ENCODE measurements at places on chromosomes 7 and 10. TPM values are rescaled to one million over a fixed set of nuclear protein-coding genes. Genes with fewer than 3 reads are reported as not detected.

SPDYE6 gene
- not detected for total RNA-seq

IFIT2 gene
- total RNA-seq, result 3.6 TPM

OR2AE1 gene
- total RNA-seq, result not detected

FAM25C gene
- not detected for total RNA-seq

TUBB8 gene
- total RNA-seq, result 0.59 TPM

CCDC172 gene
- total RNA-seq, result not detected

FAM241B gene
- 13.0 TPM for total RNA-seq

ANLN gene
- 239 TPM for total RNA-seq

DOCK1 gene
- total RNA-seq, result 24.8 TPM

DIP2C gene
- 1.1 TPM for total RNA-seq

INMT gene
- total RNA-seq, result not detected

BTBD16 gene
- total RNA-seq, result 0.37 TPM

PDK4 gene
- total RNA-seq, result 4.8 TPM

KCNH2 gene
- 1.5 TPM for total RNA-seq

CDNF gene
- 0.48 TPM for total RNA-seq

GPR37 gene
- total RNA-seq, result 1.8 TPM

MACROH2A2 gene
- not detected for total RNA-seq

PSD gene
- total RNA-seq, result 2.3 TPM

CTAGE6 gene
- not detected for total RNA-seq

GPR22 gene
- not detected for total RNA-seq

TNPO3 gene
- total RNA-seq, result 56.6 TPM

NEBL gene
- 21.9 TPM for total RNA-seq

GRCh38 chr7:28126410-28127041, 54.1 kb downstream of the JAZF1 start:
- no peak for DNase-seq

DNA sequence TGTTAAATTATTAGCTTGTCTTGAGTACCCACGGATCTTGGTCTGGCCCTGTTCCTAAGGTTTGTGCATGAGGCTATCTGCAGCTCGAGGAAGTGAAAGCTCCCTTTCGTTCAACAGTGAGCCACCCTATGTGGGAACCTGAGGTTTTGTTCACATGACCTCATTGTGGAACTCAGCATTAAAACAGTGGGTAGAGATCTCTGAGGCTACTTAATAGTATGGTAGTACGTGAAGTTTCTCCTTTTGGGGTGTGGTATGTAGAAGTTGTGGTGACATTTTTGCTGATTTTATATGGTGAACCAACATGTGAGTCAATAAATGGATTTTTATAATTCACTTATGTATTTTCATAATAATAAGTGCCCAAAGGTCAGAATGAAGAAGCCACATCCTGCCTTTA, 252.7 kb upstream of the FERD3L start:
- DNase-seq, result no peak

DNA sequence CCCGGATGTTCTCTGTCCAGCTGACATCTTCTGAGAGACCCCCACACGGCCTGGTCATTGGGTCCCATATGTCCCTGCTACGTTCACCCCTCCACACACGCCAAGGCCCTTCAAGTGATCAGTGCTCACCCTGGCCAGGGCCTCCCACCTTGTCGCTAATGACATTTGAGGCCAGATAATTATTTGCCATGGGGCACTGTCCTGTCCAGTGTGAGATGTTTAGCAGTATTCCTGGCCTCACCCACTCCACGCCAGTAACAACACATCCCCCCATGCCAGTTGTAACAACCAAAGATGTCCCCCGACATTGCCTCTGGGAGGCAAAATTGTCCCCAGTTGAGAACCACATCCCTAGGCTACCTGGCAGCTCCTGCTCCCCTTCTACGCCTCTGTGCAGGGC, 49.9 kb upstream of the NANOS1 start:
- no peak for DNase-seq

DNA sequence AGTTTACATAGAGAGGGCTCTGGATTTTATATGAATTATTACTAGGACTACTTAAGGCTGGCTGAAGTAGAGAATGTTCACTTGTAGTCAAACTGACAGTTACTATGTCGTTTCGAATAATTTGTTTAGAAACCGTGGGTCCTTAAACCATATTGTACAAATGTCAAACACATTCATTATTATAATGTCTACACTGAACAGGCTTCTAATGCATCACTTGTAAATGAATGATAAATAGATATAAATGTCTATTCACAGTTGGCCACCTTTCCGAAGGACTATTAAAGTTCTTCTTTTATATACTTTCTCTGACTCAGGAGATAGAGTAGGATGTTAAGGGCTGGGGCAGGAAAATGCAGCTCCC, 95.3 kb downstream of the SEMA3D start:
- no peak for DNase-seq

DNA sequence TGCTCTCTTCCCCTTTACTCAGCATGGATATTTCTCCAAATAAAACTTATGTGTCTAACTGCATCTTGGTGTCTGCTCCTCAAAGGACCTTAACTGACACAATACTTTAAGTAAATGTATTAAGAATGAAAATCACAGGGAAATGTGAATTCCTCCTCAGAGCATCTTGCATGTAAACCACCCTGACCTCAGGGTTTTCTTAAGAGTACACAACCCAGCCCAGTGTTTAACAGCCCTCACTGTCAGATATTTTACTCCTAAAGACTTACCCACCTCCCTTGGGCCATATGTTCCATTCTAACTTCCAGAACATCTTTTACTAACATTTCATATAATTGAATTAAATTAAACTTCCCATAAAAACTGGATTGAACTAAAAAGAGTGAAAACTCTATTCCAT, 315.3 kb downstream of the HPSE2 start:
- DNase-seq, result no peak

- DNase-seq, result no peak
These were observed 101.2 kb upstream of the PRPS1L1 start for GRCh38 chr7:18128846-18129245.

DNA sequence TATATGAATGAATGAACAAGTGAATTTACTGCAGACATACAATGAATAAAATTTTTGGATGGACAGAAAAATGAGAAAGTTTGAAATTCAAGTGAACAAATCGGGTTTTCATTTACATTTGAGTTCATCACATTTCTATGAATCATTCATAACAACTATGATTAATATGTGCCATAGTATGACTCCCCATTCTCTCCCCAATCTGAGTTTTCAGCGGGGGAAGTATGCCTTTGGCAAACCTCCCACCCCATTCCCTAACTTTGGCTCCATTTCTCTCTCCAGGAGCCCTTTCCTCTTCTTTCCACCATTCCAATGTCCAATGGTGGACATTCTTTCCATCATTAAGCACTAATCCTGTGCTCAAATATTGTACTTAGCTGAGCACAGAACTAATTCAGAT, 96.8 kb upstream of the LSM8 start:
- no peak for DNase-seq

- DNase-seq, result no peak
These were observed 36.3 kb downstream of the LRRC20 start for GRCh38 chr10:70346155-70346554.

DNA sequence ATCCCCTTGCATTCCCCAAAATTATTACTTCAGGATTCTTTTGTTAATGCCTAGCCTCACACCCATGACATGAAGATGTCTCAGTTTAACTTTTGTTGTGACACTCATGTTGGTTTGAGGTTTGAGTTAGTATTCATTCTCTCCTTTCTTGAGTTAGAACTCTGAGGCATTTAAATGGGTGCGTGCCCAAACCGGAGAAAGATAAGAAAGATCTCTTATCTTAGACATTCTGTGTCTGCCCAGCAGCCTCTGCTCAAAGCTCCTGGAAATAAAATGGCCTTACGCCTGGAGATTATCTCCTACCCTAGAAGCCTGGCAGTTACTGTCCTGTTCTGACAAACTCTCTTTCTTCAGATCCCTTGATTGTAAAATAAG, 26.3 kb downstream of the WBP1L start:
- DNase-seq, result no peak

GRCh38 chr7:151864081-151864480, 12.8 kb downstream of the PRKAG2 start:
- DNase-seq, result no peak

DNA sequence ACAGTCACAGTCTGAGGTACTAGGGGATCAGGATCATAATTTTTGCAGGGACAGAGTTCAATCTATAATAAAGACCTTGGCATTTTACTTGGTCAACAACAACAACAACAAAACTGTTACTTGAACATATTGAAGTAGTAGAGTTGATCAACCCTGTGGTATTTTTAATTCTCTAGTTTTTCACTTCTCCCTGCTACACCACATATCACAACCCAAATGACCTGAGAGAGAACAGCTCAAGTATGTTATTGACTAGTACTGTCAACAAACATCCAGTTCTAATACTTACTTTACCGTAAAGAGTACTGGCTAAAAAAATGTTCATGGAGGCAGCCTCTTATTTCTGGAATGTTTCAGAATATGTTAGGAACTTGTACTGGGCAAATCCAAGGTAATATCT, 90.5 kb upstream of the FAM3C start:
- no peak for DNase-seq

- DNase-seq, result no peak
These were observed 53.2 kb upstream of the CAV2 start for GRCh38 chr7:116446212-116446855.

DNA sequence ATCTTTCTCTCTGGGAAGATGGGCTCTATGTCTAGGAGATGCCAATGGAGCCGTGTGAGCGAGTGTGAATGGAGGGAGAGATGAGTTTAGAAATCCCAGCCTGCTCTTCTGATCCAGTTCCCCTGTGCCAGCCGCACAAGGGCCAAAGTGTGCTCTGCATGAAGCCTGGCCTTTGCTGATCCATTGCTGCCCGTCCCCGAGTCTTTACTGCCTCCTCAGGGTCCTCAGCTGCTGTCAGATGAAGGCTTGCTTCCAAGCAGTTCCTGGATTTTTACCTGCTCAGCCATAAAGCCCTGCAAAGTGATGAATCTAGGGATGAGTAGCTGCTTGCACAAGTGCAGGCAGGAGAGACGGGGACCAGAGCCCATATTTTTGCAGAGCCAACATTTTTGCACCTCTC, 115.9 kb downstream of the ZMIZ1 start:
- DNase-seq, result no peak

GRCh38 chr7:68684246-68684839, 913.9 kb upstream of the AUTS2 start:
- no peak for DNase-seq

DNA sequence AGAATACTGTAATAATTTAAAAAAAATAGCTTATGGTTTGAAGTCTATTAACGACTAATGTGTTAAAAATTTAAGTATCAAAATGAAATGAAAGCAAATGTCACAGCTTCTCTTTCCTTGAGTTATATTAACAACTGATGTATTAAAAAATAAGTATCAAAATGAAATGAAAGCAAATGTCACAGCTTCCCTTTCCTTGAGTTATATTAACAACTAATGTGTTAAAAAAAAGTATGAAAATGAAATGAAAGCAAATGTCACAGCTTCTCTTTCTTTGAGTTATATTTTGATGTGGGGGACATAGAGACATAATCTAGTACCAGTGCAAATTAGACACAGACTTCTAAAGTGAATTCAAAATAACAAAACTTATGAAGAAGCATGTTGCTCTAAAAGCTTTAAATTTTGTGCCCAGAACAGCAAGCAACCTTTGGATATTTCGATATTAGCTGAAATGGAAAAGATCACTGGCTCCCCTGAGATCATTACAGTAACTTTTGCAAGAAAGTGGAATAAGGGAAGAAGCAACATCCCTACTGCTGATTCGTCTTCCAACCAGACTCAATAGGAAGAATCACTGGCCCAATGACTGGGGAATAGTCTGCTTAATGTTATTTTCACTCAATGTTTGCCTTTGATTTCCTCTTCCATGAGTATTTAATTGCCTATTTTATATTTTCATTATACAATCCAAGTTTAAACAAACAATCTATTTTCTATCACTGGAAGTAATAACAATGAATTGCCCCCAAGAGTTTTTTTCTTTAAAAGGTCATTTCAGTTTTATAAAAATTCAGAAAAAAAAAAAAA, 8.0 kb downstream of the SKAP2 start:
- no peak for DNase-seq

- peak; percentile 6 for DNase-seq
These were observed 38.9 kb downstream of the POU6F2 start for GRCh38 chr7:39016609-39017008.

GRCh38 chr10:112282086-112282485, 1.1 kb upstream of the TECTB start:
- no peak for DNase-seq

GRCh38 chr7:48300301-48300700, 129.0 kb downstream of the ABCA13 start:
- DNase-seq, result no peak

DNA sequence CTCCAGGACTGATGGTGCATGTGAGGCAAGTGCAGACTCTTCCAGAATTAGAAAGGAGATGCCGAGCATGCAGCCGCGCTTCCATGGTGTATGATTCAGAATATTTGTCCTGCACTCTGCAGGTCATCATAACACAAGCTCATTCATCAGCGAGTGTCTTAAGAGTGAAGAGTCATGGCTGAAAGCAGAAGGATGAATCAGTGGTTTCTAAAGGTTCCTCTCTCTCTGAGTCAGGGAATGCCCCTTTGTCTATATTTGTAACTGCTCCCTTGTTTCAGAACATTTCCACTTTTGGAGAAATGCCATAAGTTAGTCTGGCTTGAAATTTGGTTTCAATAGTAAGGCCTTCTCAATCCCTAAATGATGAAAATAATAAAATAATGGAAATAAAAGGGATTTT, 52.3 kb downstream of the HECW1 start:
- no peak for DNase-seq

DNA sequence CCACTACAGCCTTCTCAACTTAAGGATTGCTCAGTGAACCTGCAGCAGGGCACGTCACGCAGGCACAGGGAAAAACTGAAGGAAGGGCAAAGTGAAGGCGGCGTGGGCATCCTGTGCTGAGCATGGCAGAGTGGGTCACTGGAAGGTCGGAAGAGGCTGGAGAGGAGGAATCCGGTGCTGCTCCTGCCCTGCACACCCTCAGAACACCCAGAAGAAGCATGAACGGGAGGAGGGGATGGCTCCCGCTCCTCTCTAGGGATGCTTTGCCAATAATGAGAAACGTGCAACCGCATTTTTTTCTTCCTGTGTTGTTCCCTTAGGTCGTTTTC, 175.1 kb downstream of the TNS3 start:
- no peak for DNase-seq

DNA sequence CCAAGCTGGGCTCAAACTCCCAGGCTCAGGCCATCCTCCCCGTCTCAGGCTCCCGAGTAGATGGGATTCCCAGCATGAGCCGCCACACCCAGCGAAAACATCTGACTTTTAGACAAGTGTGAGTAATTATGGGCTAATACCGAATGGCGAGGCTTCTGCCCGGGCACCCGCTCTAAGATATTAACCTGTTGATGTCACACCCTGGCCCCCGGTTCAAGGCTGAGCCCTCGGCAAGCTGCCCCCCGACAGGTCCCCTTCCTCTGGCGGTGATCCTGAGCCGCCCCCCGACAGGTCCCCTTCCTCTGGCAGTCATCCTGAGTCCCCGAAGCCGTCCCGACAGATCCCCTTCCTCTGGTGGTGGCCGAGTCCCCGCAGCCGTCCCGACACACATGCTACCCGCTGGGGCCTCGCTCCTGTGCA, 5.2 kb downstream of the PSMG3 start:
- DNase-seq, result peak; percentile 51

GRCh38 chr10:73800560-73801252, 10.7 kb downstream of the NDST2 start:
- DNase-seq, result no peak

Data from PC-9 (cell line).